Activated T-helper 1 cell treated with anti-CD3 and anti-CD28 coated beads, Interleukin-12 subunit alpha, Interleukin-12 subunit beta, Interleukin-2, Interleukin-4 antibody, amounts not matched to agents 30 ng/mL and 10 ng/mL and 1 ng/mL, durations not matched to agents 14 hours and 24 hours and 36 hours (primary cell): ENCODE measurements at places on chromosomes 1 and 21.

- DNase-seq: no peak
Observed at GRCh38 chr1:97378596-97378995, 542.2 kb downstream of the DPYD start.

GRCh38 chr1:176531921-176532897, 69.2 kb downstream of the PAPPA2 start:
- DNase-seq: no peak

DNA sequence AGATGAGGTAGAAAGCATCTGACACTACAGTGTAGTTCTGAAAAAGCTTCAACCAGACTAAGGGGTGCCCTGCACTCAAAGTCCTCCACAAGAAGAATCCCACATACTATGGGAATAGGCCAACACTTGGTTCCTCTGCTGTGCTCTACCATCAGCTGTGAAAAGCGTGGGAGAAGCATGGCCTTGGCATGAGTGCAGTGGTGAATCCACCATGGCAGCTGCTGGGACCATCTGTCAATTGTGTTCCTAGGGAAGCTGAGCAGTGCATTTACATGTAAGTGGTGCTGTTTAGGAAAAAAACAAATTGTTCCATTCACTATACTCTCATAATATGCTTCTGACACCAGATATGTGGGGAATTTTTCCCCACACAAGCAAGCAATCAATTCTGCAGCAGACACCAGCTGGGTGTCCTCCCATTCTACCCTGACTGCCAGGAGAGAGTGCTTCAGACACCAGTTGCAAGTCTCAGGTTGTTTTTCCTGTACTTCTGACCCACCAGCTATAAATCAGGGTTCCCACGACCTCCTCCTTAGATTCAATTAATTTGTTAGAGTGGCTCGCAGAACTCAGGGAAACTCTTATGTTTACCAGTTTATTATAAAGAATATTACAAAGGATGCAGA, 230.8 kb upstream of the CHRM3 start:
- DNase-seq: no peak

DNA sequence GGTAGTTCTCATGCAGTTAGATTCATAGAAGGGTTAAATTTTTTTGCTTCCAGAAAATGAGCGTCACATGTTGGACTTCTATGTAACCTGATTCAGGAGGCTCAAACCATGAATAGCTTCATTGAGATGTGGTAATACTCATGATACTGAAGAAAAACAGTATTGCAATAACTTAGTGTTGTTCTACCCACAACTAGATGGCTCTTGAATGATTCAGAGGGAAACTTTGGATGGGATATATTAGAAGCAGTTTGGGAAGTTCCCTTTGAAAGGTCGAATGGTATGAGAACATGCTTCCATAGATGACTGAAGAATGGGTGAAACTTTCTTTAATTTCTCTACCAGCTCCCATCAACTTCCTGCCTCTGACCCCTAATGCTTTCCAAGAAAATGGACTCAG, 211.7 kb upstream of the PTGFR start:
- no peak for DNase-seq

DNA sequence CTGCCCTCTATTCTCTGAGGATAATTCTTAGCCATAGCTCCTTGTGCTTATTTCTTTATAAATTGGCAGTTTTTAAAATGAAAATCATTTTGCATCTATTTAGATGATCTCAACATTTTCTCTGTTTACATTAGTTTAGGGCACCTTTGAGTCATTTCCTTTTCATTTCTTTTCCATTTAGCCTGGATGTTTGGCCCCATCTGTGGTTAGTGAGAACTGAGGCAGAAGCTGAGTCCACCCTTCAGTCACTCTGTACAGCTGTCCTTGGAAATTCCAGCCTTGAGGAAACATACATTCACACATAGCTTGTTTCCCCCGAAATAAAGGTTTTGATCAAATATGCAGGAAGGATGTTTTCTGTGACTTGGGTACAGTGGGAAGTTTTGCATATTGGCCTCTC, 123.7 kb downstream of the NTNG1 start:
- no peak for DNase-seq

GRCh38 chr1:2962946-2963345, 58.3 kb upstream of the ACTRT2 start:
- no peak for DNase-seq

DNA sequence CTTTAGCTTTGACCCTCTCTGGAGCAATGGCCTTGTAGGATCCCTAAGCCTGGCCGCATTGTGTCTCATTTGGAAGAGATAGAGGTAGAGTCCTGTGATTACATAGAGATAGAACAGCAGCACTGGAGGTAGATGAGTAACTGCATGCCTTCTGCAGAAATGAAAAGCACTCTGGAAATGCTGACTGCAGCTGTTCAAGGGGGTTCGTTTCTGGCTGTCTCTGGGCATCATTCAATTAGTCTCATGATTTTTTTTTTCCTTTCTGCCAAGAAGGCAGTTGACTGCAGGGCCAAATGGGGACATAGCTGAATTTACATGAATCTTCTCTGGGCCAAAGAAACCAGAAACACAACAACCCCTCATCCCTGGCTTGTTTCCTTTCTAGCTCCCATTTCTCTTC, 28.1 kb upstream of the SNX27 start:
- no peak for DNase-seq

GRCh38 chr1:214698559-214698958, 95.6 kb downstream of the CENPF start:
- DNase-seq: no peak

DNA sequence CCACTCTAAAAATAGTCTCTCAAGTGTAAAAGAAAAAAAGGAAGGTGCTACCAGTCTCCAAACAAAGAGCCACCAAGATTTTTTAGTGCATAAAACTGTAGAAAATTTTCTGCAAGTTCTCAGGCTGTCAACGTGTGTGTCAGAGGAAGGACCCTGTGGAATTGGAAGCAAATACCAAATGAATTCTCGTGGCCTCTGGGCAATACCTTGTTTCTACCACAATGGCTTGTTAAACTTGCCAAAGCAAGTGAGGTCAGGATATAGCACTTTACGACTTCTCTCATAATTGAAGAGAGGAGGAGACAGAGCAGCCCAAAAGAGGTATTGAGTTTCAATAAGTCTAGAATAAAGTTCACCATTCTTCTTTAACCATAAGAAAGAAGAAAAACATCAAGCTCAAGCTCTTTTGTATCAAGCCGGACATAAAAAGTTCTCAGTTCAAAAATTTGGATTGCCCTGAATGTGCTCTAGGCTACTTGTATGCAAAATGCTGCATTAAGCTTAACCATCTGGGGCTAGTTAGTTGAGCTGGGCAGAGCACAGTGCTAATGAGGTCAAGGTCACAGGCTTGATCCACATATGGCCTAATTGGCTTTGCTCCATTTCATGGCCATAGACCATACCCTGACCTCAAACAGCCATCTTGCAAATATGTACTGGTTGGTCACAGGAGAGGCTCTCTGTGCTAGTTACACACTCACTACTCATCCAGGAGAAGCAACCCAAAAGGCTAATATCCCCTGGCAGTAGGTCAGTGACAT, 60.5 kb downstream of the TBX15 start:
- DNase-seq: no peak

- DNase-seq: no peak
Observed at GRCh38 chr1:160398823-160399222, 1.5 kb upstream of the VANGL2 start.

DNA sequence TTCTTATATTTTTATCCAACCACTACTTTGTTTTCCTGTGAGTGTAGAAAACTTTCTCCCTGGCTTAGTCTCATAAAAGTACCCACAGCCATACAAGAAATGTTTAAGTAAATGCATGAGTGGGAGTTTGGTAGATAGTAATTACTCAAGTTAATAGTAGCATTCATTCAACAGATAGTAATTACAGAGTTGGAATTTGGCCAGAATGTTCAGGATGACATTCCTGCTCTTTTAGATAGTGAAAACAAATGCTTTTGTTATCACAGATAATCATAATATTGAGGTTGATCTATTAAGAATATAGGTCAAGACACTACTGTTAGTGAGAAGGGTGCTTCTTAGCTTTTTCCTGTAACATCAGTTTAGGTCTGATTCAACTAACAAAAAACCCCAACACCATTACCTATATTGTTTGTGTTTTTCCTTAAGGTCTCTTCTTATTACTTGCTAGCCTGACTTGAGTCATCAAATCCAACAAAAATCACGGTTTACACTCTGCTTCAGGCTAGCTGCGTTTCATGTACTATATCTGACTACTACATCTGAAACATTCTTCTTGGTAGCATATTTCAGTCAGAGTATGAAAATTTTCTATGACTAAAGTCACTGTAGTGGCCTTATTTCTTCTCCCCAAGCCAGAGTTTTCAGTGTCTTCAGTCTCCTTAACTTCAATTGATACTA, 163.7 kb downstream of the HS2ST1 start:
- DNase-seq: no peak

- DNase-seq: peak; percentile 44
Observed at GRCh38 chr1:18927654-18928272, 25.4 kb upstream of the ALDH4A1 start.

- DNase-seq: no peak
Observed at GRCh38 chr1:186615332-186615731, 64.9 kb downstream of the PTGS2 start.

GRCh38 chr1:56574794-56575193, 4.6 kb downstream of the PLPP3 start:
- no peak for DNase-seq

GRCh38 chr1:211713231-211713630, 37.8 kb upstream of the NEK2 start:
- no peak for DNase-seq

DNA sequence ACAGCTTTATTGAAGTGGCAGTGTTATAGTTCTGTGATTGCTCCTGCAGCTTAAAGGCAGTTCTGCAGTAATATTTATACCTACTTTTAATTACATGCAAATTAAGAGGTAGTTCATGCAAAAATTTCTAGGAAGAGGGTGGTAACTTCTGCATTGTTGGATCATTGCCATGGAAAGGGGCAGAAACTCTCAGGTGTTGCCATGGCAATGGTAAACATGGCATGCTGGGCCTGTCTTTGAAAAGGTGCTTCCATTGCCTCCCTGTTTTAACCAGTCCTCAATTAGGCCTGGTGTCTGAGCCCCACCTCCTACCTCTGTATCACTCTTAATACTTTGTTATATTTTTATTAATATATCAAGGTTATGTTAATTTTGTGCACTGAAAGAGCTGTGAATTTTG, 104.7 kb downstream of the DISC1 start:
- DNase-seq: no peak

DNA sequence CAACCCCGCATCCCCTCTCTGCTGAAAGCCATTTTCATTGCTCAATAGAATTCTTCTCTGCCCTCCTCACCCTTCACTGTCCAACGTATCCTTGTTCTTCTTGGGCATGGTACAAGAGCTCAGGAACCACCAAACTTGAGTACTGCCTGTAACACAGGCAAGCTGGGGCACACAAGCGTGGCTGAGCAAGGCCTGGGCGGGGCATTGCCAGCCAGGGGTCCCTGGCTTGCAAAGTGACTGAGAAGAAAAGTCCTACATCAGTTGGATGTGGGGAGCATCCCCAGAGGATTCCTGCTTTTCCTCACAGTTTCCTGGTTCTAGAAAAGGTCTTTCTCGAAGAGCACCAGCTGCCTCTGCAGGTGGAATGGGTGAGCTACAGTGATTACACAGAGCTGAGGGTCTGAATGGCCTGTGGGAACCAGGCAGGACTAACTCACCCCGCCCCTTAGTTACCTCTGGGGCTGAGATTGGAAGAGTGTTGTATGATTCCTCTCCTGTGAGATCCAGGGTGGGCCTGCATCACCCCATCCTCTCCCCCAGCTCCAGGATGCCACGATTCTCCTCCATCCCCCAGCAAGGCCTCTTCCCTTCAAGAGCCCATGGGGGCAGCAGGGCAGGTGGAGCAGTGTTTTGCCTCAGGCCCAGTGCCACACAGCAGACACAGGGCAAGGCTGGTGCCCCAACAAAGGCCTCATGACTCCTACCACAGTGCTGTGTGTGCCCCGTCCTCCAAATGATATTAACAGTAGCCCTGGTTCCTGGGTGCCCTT, 121.9 kb downstream of the MATN1 start:
- no peak for DNase-seq

DNA sequence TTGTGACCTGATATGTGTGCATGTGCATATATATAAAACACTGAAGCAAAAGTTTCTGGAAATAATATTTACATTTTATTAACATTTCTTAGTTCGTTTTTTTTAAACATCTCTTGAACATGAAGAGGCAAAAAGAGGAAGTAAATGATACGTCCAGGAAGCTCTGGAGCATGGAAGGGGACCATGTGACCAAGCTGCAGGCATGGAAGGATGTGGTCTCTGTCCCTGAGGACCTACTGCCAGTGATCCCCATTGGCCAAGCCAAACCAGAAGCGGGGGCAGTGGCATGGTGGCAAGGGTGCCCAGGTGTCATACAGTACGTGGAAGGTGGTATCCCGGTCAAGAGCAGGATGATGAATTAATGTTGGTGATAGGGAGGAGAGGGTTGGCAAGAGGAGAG, 268.3 kb upstream of the PROX1 start:
- no peak for DNase-seq

- no peak for DNase-seq
Observed at GRCh38 chr1:71435951-71436350, 355.1 kb upstream of the ZRANB2 start.

GRCh38 chr1:91752324-91752723, 133.6 kb downstream of the TGFBR3 start:
- DNase-seq: no peak

DNA sequence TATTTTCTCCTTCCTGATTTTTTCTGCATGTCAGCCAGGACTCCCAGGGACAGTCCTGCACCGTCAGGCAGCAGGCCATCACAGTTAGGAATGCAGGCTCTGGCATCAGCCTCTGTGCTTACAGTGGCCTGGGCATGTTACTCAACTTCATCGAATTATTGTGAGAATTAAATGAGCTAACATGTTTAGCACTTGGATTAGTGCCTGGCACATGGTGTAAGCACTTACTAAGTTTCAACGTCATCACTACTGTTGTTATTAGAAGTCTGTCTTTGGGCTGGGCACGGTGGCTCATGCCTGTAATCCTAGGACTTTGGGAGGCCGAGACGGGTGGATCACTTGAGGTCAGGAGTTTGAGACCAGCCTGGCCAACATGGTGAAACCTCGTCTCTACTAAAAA, 45.1 kb downstream of the SCCPDH start:
- no peak for DNase-seq

DNA sequence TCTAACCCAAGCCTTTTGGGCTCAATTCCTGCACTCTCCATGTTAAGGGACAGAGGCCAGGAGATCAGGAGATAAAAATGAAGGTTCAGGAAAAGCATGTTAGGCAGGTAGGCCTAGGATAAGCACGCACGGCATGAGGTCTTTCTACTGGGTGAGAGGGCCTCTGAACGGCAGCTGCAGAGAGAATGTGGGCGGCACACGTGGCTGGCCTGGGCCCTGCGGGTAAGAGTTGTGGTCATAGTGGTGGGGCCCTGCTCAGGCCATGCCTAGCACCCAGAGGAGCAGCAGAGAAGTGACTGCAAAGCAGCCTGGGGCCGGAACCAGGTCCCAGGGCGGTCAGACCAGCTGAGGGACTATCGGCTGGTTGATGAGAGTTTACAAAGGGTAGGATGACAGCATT, 7.5 kb upstream of the FOXO6 start:
- DNase-seq: no peak
